ENCODE measurements at places on chromosomes 3 and 15. TPM values are rescaled to one million over a fixed set of nuclear protein-coding genes. Genes with fewer than 3 reads are reported as not detected.

The ZNF620 gene
- 1.8 TPM for total RNA-seq

The RTP1 gene
- total RNA-seq, result not detected

The C3orf52 gene
- 5.1 TPM for total RNA-seq

The CAMP gene
- total RNA-seq, result 2.4 TPM

The OR5K2 gene
- total RNA-seq, result not detected

The GOLGA8R gene
- 0.19 TPM for total RNA-seq

The COMMD2 gene
- 21.8 TPM for total RNA-seq

The GADL1 gene
- total RNA-seq, result not detected

The LRRC2 gene
- 0.37 TPM for total RNA-seq
